ENCODE measurements at places on chromosomes 1 and 21.
A peak's percentile ranks its signal among the peaks of the same experiment; 100 is the strongest.

GRCh38 chr21:39336457-39337008, 12.4 kb downstream of the HMGN1 start:
- DNase-seq, result no peak

DNA sequence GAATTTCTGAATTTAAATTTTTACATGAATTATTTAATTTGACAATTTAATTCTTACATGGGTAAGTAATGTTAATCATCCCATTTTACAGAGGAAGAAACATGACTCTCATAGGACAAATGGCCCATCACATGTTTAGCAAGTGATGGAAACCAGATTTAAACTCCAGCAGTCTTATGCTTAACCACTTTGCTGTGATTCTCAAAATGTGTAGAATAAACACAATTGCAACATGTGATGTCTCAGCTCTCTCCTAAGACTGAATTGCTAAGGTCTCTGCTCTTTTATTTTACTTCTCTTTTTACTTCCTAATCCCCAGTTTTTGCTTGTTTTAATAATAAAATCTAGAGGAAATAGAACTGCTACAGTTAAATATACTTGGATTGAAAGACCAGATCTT, 42.8 kb downstream of the HS2ST1 start:
- no peak for DNase-seq

DNA sequence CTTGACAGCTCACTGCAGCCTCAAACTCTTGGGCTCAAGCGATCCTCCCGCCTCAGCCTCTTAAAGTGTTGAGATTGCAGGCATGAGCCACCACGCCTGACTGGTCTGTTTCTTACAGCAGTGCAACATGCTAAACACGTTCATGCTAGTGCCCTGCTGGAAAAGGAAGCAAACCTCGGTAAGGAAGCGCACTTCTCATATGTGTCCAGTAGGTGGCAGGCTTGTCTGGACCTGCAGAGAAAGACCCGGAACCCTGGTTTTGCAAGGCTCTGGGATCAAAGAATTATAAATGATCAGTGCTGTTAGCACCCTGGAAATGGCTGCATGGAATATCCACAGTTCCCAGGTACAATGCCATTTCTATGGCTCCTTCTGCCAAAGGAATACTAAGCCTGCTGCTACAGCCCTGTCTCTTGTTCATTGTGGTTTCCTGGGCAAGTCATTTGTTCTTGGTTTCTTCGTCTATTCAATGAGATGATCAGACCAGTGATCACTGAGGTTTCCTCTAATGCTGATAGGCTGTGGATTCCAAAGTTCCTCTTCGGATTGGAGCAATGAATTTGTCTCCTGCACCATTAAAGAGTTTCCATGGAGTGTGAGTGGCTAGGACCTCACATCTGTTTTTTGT, 15.9 kb downstream of the RNU5D-1 start:
- DNase-seq, result peak; percentile 61

DNA sequence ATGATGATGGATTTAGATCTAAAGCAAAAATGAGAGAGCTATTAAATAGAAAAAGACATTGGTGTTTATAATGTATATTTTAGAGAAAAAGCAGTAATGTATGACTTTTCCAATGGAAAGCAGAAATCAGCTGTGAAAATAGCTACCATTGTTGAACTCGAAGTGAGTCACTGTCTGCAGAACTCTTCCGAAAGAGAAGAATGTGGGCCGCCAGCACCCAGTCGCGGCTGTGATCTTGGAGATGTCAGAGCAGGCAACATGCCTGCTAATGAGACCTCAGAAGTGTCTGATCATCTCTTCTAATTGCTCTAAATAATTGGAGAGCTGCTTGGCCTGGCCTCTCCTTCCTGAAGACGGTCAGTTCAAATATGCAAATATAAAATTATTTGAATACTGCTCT, 333.6 kb upstream of the RUNX1 start:
- DNase-seq, result no peak

GRCh38 chr1:175367896-175368295, 175.3 kb upstream of the KIAA0040 start:
- no peak for DNase-seq

DNA sequence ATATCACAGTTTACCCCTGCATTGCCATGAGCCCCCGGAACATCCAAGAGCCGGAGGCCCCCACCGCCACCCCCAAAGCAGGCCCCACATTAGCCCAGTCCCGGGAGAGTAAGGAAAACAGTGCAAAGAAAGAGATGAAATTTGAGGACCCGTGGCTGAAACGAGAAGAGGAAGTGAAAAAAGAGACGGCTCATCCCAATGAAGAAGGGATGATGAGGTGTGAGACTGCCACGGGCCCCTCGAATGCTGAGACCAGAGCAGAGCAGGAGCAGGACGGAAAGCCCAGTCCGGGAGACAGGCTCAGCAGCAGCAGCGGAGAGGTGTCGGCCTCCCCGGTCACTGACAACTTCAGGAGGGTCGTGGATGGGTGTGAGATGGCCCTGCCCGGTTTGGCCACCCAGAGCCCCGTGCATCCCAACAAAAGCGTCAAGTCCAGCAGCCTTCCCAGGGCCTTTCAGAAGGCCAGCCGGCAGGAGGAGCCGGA, 532.4 kb downstream of the KIF26B start:
- DNase-seq, result no peak

DNA sequence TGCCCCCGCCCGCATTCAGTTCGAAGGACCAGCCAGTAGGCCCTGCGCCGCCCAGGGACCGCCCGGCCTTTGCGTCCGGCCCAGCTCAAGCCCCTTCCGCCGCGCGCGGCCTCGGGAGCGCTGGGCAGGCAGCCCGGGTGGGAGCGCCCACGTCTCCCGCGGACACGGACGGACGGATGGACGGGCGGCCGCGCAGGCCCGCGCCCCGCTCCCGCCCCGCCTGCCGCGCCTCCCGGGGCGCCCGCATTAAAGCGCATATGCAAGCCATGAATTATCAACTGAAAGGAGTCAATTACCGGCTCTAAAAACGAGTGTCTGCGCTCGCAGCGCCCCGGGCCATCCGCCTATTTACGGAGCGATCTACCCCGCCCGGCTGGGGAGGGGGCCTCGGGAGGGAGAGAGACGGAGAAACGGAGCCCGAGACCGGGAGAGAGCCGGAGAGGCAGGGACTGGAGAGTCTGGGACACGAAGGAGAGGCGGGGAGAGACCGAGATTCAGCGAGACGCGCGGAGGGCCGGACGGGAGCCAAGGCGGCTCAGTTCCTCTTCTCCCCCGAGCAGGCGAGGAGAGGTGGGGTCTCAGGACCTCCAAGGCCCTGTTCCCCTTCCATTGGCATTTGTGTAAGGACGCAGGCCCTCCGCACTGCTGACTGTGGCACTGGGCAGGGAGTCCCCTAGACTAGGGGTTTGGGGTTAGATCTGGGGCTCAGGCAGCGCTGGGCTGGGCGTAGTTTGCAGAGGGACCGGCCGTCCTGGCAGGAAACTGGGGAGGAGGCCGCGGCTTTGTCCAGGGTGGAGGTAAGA, 41.3 kb upstream of the DMBX1 start:
- DNase-seq, result no peak

Measured in activated T-cell treated with anti-CD3 and anti-CD28 coated beads, Interleukin-2, amount 50 U/mL, for 4 hours (primary cell).